Psoas muscle (tissue), 8 donors: ENCODE measurements at places on chromosomes 13 and 19. TPM values are rescaled to one million over a fixed set of nuclear protein-coding genes. Genes with fewer than 3 reads are reported as not detected.

Gene IFNL1
- not detected for total RNA-seq

Gene FAM216B
- total RNA-seq, result not detected

Gene ZNF93
- total RNA-seq, result 0.69 TPM

Gene ACER1
- not detected for total RNA-seq

Gene KASH5
- not detected for total RNA-seq

Gene HCST
- 1.7 TPM for total RNA-seq

Gene DACT3
- total RNA-seq, result 0.76 TPM

Gene SCGB2B2
- 0.17 TPM for total RNA-seq
